ENCODE measurements at places on chromosomes 16 and 17.

GRCh38 chr17:17767154-17767869 lies 69.5 kb downstream of the SREBF1 start:
- peak; percentile 65 for DNase-seq

- DNase-seq: no peak
Measured at GRCh38 chr16:84332975-84333684, 35.2 kb upstream of the ATP2C2 start.

DNA sequence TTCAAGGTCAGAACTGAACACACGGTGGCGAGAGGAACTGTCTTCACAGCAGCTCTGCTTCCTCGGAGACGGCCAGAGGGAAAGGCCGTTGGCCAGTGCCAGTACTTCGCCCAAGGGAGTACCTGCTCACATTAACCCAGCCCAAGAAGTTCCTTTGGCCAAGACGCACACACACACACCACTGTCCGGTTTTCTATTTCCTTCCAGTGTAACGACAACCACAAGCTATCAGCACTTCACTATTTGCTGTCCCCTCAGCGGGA lies 744 bp upstream of the GGNBP2 start:
- DNase-seq: peak; percentile 54

DNA sequence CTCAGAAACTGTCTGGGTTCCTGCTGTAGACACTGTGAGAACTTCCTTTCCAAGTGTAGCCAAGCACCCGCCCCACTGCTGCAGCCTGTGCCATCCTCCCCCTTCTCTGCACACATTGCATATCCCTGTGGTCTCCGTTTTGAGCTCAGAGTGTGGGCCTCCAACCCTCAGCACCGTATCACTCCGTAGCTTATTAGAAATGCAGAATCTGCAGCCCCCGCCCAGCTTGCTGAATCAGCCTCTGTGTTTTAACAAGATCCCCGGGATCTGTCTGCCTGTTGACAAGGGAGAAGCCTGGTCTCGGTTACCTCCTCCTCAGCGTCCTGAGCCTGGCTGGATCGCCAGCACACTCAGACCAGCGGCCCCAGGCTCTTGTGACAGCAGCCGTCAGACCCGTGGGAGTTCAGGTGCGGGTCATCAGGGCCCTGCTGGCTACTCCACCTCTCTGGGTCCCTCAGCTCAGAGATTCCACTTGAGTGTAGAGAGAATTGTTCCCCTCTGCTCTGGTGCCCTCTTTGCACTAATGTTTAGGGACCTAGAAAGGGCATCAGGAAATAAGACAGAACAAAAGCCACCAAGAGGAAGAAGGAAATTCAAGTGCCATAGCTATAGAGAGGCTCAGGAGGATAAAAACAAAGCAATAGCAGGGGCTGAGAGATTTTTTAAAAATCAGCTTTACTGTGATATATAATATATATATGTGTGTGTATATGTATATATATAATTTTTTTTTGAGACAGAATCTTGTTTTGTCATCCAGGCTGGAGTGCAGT lies 92.3 kb downstream of the PITPNC1 start:
- peak; percentile 14 for DNase-seq

GRCh38 chr16:56615353-56615752 lies 7.0 kb downstream of the MT2A start:
- peak; percentile 54 for DNase-seq

- peak; percentile 10 for DNase-seq
Measured at GRCh38 chr17:32627239-32627996, 140.6 kb downstream of the CDK5R1 start.

DNA sequence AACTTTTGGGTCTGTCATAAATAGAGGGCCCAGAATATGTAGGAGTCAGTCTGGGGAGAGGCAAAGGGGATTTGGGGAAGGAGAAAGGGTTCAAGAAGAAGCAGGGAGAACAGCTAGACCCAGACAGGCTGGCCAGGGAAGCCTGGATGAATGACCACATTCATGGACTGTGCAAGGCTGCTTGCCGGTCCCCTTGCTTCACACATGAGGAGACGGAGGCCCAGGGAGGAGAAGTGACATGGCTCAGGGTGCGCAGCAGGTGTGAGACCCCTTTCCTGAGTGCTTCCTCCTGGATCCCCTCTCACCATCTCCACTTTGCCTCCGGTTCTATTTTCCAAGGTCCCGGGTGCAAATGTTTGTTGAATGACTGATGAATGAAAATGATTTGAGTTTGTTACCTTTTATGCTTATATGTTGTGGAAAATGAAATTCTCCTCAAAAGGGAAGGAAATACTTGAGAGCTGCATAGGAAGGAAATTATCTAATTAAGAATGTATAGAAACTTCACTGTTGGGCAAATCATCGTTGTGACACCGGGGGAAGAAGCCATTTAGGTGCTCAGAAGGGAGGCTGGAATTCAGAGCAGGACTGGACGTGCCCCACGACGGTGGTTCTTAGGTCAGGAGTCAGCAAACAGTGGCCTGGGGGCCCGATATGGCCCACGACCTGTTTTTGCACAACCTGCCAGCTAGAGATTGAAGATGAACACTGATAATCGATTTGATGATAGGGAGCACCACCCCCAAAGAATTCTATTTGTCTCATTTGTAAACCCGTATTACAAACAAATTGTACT lies 559 bp downstream of the ITGAM start:
- DNase-seq: no peak

GRCh38 chr16:83907631-83908250 lies 8.8 kb downstream of the MLYCD start:
- no peak for DNase-seq

DNA sequence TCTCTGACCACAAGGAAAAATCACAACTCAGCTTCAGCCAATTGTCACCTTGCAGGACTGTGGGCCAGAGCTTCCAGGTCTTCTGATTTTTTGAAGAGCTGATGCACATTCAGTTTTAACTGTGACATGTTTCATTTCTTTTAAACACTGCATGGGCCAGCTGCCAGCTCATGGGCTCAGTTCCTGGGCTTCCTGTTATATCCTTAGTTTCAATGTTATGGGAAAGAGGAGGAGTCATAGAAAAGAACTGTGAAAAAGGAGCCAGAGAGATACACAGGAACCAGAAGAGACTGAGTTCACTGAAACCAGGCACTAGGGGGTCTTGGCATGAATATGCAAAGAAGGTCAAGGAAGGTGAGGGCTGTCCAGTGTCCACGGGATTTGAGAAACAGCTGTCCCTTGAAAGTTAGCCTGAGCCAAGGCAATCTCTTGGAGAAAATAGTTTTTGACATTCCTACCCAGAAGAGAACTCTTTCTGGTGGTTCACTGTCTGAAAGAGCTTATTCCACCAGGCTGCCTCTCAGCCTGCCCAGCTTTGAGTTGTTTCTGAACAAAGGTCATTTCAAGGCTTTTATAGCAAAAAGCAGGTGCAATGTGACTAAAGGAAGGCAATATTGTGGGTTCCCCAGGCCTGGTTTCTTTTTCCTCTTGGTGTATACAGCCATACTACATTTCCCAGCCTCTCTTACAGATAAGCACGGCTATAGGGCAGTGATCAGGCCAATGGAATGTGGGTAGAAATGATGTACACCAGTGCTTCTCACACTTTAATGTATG lies 10.5 kb downstream of the PDILT start:
- DNase-seq: no peak

- DNase-seq: no peak
Measured at GRCh38 chr17:78173097-78173715, 4.8 kb downstream of the SYNGR2 start.

DNA sequence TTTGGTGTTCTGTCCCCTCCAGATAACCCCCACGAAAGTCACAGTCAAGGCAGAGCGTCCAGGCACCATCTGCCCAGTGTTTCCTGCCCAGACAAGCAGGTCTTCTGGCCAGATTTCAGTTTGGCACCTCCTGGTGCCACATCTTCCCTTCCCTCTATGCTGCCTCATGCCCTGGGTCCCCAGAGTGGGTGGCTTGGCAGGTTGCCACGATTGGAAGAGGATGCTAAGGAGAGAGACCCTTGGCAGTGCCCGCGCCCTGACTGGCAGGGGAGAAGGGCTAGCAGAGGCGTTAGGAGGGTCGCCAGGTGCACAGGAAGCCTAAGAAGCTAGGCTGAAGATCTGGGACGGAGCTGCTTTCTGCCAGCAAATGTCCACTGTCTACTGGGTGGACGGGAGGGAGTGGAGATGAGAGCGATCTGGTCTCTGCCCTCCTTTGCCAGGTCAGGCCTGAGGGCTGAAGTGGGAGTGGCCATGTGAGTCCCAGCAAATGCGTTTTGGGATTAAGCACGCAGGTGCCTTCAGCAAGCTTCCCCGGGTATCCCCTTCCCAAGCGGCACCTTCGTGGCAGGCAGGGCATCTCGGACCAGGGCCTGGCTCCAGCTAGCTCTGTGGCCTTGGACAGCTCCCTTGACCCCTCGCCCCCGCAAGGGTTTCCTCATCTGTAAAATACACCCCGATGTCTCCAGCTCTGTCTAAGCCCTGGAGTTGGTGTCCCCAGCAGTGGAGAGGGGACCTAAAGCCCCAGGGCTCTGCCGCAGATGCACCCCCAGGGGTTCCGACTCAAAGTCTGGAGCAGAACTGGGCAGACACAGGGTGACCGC lies 13.4 kb upstream of the CD300A start:
- DNase-seq: no peak

DNA sequence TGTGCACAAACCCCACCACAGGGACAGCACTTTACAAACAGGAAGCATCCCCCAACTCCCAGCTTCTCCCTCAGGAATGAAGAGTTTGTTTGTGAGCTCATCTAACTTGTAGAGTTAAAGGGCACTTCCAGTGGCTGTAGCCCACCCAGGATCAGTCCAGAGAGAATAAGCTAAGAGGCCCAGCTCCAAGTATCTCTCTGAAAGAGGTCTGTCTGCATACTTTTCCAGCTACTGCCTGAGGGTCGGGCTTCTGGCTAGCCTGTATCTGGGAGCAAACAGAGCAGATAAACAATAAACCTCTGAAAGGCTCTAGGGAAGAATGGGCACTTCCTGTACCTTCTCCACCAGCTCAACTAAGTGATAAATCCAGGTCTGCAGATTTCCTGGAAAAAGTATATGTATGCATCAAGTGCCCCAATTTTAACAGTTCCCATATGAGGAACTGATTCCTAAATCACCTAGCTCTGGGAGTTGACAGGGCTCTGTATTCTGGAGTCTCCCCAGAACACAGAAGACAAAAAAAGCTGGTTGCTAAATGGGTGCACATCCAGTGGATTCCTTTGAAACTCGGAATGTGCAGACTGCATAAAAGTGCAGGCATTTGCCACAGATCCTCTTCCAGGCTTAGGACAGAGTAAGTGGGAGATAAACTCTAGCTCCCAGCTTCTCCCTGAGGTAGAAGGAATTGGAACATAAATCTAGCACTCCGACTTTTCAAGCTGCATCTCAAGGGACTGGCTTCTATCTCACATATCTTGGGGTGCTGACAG lies 37.1 kb upstream of the MYLK3 start:
- no peak for DNase-seq

- no peak for DNase-seq
Measured at GRCh38 chr16:77917971-77918370, 104.4 kb upstream of the CLEC3A start.

- DNase-seq: peak; percentile 69
Measured at GRCh38 chr17:15157051-15157450, 108.1 kb downstream of the PMP22 start.
